ENCODE measurements at places on chromosomes 2 and 18.
A peak's percentile ranks its signal among the peaks of the same experiment; 100 is the strongest.

- no peak for DNase-seq
Measured at GRCh38 chr2:169071455-169071854, 2.1 kb downstream of the DHRS9 start.

DNA sequence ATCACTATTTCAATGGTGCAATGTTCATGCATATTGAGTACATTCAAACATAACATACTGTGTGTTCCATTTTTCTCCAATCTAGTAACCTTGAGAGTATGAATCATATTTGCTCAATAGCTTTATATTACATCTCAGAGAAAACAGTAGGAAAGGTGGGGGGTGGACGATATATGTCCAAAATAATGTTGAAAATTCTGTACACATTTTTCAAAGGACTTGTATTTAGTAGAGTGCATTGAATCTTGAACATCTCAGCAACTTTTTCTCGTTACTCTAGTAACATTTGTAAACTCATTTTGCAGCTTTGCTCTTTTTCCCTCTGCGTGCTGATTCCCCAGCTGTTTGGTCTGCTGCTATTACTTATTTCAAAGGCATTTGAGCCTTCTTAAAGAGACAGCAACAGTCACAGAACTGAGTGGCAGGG lies 1487.0 kb downstream of the LRP1B start:
- DNase-seq = no peak

DNA sequence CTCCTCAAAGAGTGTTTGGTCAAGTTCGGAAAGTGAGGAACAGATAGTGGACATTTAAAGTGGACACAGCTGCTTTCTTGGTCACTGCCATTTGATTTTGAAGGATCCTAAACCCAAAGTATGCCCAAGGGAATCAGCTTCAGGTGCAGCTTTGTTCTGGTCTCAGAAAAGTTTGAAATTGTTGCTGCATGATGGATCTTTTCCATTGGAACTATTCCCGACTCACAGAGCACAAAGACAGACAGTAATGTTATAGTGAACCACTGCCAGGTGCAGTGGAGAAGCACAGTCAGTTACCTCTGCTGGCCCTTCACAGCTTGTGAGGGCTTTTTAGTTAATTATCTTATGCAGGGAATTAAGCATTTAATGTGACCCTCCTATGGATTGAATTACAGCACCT lies 301.7 kb downstream of the PHLPP1 start:
- DNase-seq = no peak

DNA sequence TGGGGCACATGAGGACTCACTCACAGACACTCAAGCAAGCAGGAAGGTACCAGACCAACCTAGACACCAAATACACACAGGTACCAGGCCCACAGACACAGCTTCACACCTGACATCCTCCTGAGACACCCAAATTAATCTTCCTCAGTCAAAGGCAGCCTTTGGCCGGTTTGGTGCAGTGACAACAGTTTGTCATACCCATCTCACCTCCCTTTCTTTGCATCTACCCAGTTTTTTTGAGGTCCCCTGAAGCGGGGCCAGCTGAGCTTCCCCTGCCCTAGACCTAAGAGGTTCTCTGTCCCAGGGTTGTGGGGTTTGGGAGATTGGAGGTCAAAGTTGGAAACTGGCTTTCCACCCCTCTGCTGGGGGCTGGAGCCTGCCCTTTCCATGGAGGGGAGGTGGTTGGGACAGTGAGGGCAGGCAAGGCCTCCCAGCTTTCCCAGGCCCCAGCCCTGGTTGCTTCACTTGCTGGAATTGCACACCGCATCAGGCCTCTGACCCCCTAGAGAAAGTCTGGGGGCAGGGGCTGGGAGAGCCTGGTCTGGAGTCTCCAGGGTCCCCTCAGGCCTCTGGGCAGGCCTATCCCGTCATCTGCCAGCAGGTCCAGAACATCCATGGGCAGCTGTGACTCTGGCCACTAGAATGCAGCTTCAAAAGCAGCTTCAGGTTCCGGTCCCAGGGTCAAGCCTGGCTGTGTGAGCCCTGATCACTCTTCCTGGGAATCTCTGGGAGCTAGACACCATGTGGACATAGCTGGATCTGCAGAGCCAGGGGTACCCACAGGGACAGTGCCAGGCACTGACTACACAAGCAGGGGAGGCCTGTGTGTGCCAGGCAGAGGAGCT lies 12.5 kb upstream of the TEX261 start:
- no peak for DNase-seq

DNA sequence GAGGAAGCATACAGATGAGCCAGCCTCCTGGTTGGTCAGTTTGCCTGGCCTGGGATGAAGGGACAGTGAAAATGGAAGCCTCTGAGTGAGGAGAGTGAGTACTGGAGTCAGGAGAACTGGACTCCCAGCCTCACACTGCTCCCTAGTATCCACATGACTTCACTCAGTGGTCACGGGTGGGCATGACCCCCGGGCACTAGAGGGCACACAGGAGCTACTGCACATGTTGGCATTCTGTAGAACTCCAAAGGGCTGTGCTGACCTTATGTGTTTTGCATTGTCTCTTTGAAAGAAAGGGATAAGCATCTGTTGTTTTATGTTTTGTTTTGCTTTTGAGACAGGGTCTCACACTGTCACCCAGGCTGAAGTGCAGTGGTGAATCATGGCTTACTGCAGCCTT lies 23.7 kb downstream of the NCAPH start:
- DNase-seq = peak; percentile 35

- no peak for DNase-seq
Measured at GRCh38 chr2:30781451-30781850, 25.8 kb downstream of the CAPN13 start.

DNA sequence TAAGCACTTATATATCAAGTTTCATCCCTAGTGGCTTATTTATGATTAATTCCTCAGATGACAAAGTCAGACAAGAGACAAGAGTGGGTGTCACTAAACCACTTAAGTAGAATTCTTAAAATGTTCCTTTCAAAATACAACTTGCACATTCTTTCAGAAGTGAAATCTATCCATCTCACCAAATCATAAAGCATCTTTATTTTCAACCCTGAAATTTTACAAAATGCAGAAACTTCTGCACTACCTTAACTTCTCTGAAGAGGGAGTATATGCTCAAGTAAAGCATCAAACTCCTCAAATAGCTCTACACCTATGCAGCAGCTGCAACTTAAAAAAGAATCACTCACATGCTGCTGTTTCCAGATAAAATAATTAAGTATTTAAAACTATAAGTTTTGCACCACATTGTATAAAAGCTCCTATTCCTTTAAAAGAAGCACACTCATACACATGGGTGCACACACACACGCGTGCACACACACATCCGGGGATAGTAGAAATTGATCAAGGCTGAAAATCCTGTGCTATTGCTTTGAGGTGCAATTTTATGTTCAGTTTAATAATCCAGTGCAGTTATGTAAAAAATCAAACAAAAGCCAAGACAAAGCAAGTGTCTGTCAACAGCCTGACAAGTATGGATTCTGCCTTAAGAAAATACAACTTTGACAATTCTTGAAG lies 244.5 kb downstream of the TCF4 start:
- no peak for DNase-seq

- no peak for DNase-seq
Measured at GRCh38 chr2:236464140-236464539, 105.5 kb upstream of the ACKR3 start.

- no peak for DNase-seq
Measured at GRCh38 chr2:207881902-207882301, 112.2 kb upstream of the FZD5 start.

DNA sequence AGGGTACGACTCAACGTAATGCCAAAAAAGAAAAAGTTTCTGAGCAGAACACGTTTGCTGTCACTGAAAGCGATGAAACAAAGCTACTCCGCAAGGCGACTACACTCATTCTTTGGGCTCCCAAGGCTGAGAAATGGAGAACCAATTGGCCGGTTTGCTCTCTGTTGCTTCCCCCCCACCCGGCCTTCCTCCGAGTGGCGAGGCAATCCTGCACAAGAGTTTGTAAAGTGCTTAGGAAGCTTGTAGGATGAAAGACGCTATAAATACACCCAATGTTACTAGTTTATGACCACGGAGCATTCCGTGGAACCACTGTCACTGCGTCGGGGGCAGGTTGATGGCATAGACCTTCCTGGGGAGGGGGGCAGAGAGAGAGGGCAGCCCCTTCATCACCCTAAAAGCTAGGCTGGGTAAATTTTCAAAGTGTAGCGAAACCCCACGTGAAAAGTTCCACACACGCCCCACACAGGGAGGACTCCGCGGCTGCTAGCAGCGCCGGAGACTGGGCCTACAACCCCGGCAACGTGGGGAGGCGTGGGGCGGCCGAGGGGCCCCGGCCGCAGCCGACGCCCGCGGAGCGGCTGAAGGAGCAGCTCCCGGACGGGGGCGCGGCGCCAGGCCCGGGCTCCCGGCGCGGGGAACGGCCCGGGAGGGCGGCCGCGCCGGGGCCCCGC lies 915 bp downstream of the CUL3 start:
- no peak for DNase-seq

GRCh38 chr2:74005786-74006185 lies 21.1 kb downstream of the TET3 start:
- no peak for DNase-seq

GRCh38 chr2:10397878-10398277 lies 50.2 kb downstream of the ODC1 start:
- DNase-seq = no peak

GRCh38 chr2:16537347-16537746 lies 128.3 kb downstream of the CYRIA start:
- no peak for DNase-seq

DNA sequence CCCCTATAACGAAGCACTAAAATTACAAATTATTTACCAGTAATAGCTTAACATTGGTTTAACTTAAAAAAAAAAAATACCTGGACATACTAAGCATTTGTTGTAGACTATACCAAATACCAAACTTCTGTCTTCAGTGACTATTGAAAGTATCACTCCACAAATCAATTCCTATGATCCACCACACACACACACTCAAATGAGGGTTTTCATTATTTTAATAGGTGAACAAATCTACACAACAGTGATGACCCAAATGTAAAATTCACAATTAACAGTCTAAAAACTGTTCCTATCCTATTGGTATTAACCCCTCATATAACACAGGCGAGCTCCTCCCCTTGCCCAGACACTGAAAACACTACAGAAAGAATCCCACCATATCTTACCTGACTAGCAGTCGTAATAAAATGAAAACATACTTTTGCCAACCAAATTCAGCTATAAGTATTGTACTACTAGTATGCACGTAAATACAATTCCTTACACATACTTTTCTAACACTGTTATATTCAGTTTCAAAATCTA lies 2.5 kb downstream of the SP3 start:
- DNase-seq = no peak

DNA sequence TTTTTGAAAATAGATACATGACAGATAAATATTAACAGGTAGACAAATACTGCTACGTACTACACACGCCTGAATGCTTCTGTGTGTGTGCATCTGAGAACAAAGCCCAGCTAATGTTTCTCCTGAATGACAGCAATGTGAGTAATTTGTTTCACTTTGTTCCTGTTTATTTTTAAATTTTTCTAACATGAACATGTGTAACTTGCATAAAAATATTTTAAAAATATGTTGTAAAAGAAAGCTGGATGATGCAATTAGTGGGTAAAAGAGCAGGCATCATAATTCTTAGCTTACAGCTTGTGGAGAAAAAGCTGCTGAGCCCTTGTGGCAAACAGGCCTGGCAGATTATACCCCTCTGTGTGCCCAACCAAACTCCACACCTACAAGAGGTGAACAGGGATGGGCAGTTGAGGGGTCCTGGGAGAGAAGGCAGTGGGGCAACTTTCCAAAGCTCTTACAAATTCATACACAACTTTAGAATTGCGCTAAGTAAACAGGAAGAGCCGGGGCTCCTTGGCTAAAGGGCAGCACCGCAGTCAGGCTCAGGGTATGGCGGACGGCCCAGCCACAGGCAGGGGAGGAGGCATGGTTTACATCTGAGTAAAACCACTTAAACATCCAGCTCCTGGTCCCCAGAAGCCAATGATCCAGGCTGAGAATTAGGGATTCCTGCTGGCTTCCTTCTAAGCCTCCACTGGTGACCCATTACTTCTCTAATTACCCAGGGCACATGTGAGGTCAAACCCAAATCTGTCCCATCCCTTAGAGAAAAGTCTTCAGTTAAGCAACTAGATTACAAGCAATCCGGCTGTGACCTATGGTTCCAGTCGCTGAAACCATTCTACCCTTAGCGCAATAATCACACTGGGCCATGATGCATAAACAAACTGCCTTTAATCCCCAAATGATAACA lies 14.0 kb downstream of the PXDN start:
- DNase-seq = no peak

- peak; percentile 32 for DNase-seq
Measured at GRCh38 chr18:47772374-47773248, 157.8 kb downstream of the SMAD2 start.

GRCh38 chr18:52349498-52349897 lies 9.5 kb downstream of the DCC start:
- DNase-seq = no peak

- DNase-seq = no peak
Measured at GRCh38 chr2:141440072-141440635, 690.7 kb downstream of the LRP1B start.

DNA sequence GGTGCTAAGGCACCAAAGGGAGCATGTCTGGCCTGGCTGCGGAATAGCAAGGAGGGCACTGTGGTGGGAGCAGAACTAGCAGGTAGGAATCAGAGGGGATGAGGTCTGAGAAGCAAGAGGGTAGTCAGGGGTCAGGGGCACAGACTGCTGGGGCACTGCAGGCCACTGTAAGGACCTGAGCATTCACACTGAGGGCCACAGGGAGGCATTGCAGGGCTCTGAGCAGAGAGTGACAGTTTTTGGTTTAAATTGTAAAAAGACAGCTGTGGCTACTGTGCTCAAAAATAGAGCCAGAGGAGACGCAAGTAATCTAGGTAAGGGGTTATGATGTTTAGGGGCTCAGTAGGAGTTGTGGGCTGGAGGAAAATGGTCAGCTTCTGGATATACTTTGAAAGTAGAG lies 41.5 kb downstream of the ARHGAP25 start:
- DNase-seq = no peak

DNA sequence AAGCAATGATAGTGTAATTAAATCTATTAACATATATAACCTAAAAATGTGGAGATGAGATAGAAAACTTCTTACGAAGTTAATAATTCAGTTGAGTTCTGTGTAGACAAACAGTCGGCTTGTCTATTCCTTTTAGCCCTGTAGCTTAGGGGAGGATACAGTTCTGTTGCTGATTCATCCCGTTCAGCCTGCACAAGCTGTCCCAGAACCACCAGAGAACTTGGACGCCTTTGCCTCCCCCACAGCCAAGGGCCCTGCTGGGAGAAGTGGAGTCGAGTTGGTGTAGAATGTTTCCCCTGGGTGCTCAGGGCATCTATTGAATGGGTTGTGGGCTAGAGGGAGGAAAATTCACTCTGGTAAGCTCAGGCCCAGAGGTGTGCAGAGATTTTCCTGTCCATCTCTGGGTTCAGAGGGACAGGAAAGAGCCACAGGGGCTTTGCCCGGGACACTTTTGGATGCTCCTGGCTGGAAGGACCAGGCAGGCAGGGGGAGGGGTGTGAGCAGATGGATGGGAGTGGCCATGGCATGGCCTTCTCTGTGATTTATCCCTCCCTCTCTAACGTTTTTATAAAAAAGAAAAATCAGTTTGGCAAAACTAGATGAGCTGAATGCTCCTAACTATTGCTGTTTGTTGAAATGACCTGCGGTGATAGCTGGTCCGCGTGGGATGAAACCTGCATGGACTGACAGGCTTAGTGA lies 42.8 kb upstream of the GALR1 start:
- no peak for DNase-seq

- DNase-seq = no peak
Measured at GRCh38 chr18:3457261-3457724, 7.3 kb downstream of the TGIF1 start.
